ENCODE measurements at places on chromosomes 16 and 17.

- no peak for DNase-seq
These were observed 12.7 kb upstream of the RASD1 start for GRCh38 chr17:17508646-17509591.

- no peak for DNase-seq
These were observed 1.7 kb upstream of the DBNDD1 start for GRCh38 chr16:90020838-90021382.

GRCh38 chr16:54211203-54211602 is 75.4 kb downstream of the IRX3 start:
- DNase-seq: no peak

DNA sequence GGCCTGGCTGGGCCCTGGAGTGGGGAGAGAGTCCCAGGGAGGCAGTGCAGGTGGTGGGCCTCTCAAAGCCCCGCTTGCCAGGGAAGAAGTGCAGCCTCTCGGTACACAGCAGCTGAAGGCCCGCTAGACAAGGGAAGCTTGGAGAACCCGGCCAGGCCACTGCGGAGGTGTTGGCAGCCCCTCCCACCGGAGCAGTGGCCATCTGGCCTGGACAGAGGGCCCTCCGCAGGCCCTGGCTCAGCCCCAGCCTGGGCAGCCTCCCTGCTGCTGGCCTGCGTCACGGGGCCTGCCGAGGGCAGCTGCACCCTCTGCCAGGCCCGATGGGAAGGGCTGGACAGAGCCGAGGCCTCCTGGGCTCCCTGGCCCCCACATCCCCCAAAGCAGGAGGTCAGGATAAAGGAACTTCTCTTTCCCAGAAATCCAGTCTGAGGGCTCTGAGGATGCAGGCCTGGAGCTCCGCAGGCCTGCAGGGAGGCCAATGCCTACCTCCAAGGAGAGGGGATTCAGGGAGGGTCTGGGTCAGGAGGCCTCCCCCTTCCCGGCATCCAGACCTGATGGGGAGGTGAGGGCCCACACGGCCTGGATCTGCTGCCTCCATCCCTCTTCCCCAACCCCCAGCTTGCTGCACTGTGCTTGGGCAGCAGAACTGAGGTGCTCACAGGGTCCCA is 4.3 kb downstream of the SPPL2C start:
- DNase-seq: no peak

DNA sequence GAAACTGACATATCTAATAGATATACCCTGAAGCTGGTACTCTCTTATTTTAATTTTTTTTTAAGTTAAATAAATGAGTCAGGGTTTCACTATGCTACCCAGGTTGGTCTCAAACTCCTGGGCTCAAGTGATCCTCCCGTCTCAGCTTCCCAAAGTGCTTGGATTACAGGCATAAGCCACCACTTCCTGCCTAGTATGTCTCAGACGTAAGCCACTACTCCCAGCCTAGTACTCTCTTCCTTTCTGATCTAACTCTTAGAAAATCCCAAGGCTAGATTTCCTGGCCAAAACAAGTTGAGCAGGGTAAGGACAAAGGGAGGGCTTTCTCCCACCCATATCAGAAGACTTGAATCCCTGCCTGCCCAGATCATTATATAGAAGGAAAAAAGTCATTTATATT is 33.7 kb downstream of the HOXB1 start:
- DNase-seq: no peak

DNA sequence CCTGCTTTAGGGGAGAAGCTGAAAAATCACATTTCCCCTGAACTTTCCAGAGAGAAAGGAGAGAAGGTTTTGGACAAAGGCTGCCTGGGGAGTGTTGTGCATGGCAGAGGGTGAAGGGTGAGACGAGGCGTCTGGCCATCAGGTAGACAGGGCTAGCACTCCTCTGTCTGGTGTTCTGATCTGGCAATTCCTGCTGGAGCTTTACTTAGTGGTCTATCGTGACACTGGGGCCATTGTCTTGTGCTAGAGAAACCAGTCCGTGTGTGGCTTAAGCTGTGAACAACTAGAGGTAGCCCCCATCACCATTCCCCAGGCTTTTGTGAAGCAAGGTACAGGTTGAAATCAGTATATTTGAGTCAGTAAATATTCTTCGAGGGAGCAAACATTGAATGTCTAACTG is 8.5 kb downstream of the RHBDL3 start:
- no peak for DNase-seq

DNA sequence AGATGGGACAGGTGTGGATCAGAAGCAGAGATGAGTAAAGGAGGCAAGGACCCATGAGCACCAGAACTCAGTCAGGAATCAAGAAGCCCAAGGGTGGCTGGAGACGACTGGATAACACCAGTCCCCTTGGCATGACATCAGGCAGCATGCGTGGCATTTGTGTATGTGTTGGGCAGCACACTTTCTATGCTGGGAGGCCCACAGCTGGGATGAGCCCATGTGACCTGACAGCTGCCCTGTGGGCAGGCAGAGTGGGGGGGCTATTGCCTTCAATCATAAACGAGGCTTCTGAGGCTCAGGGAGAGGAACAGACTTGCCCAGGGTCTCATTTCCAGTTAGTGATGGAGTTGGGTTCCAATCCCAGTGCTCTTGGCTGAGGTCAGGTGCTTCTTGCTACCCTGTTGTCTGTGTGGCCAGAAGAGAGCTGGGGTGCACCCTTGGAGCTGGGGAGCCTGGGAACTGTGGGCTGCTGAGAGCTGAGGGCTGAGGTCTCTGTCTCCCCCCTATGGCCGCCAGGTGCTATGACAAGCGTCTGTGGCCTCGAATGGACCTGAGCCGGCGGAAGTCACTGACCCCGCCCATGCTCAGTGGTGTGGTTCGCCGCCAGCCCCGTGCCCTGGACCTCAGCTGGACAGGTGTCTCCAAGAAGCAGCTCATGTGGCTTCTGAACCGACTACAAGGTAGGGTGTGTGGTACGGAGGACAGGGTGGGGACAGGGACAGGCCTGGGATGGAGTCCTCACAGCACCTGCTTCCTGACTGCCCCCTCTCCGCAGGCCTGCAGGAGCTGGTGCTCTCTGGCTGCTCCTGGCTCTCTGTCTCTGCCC is 7.1 kb upstream of the ORAI3 start:
- peak; percentile 51 for DNase-seq

GRCh38 chr16:50459496-50460080 is 88.6 kb upstream of the NKD1 start:
- DNase-seq: no peak
